Purkinje cell (primary cell): ENCODE measurements at places on chromosomes 7 and 10. TPM values are rescaled to one million over a fixed set of nuclear protein-coding genes. Genes with fewer than 3 reads are reported as not detected.

POLR2J2 gene
- polyA plus RNA-seq, result 0.27 and 0.56 TPM in 2 replicates

ASB4 gene
- polyA plus RNA-seq, result not detected in 2 replicates

CYP2E1 gene
- 22.2 and 23.8 TPM in 2 replicates for polyA plus RNA-seq

TMEM178B gene
- 6.1 and 7.2 TPM in 2 replicates for polyA plus RNA-seq

SCART1 gene
- 0.67 and 0.71 TPM in 2 replicates for polyA plus RNA-seq

NEUROD6 gene
- 0.11 and 21.4 TPM in 2 replicates for polyA plus RNA-seq

CYP2C19 gene
- polyA plus RNA-seq, result 0.94 and 2.6 TPM in 2 replicates

LOXL4 gene
- not detected in 2 replicates for polyA plus RNA-seq

NPFFR1 gene
- polyA plus RNA-seq, result 0.13 and 0.71 TPM in 2 replicates

PRKAR2B gene
- polyA plus RNA-seq, result 55.7 and 56.7 TPM in 2 replicates

TSPAN13 gene
- 242 and 258 TPM in 2 replicates for polyA plus RNA-seq

NFKB2 gene
- polyA plus RNA-seq, result not detected in 2 replicates

CD36 gene
- polyA plus RNA-seq, result 0.32 TPM in 1 of 2 replicates, not detected in the other

GLI3 gene
- 0.46 and 0.65 TPM in 2 replicates for polyA plus RNA-seq

PLAU gene
- polyA plus RNA-seq, result not detected in 2 replicates

PLAC9 gene
- 2.4 TPM in 1 of 2 replicates, not detected in the other for polyA plus RNA-seq

LBX1 gene
- polyA plus RNA-seq, result not detected in 2 replicates
